ENCODE measurements at places on chromosomes 11 and 22.

DNA sequence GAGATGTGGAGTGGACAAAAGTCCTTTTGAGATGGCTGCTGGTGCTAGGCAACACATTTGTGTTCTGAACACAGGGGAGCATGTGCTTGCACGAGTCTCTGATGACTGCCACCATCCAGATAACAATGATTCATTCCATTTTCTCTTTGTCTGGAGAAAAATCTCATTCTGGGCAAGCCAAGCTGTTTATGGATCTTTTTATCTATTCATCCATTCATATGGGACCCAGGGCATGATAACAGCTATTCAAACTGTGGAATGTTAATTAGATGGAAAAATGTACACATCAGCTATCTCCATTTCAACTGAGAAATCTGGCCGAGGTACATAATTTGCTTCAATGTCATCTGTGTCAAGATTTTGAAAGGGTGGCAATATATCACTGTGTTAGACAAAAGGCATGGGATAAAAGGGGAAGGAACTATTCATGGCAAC is 117.5 kb upstream of the ZBED5 start:
- no peak for DNase-seq

- DNase-seq, result no peak
These were observed 33.7 kb upstream of the PITPNB start for GRCh38 chr22:27952779-27953178.

DNA sequence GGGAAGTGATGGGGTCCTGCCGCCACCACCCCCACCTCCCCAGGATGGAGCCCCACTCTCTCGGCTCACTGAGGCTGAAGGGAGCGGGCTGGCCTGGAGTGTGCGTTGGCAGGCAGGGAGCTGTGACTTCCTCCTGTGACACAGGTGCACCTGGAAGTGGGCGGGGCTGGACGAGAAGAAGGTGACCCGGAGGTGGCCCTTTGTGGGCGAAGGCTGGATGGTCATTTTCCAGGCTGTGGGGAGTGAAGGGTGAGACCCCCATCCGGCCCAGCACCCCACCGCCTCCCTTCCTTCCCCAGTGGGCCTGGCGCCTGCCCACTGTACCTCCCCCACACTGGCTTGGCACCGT is 15.3 kb downstream of the IL17REL start:
- no peak for DNase-seq

GRCh38 chr11:43067681-43068080 is 244.1 kb upstream of the API5 start:
- DNase-seq, result no peak

DNA sequence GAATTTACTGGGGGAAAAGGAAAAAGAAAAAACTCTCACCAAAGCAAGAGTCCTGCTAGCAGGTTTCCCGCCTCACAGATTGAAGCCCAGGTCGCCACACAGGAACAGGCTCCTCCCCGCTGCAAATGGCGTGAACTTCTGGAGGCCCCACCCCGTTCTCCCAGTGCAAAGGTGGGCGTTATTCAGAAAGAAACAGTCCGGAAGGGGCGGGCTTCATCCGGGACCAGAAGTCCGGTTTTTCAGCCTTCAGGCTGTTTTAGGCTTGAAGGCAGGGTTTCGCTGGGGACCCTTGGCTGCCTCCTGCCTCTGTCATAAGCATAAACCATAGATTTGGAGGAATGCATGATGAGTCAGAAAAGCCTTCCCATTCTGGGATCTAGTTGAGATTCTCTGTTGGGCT is 148.3 kb upstream of the POU2AF2 start:
- DNase-seq, result no peak
